ENCODE measurements at places on chromosomes 3 and 15. TPM values are rescaled to one million over a fixed set of nuclear protein-coding genes. Genes with fewer than 3 reads are reported as not detected.

ALDH1L1 gene
- 0.64 TPM for total RNA-seq

RAMAC gene
- total RNA-seq, result 61.3 TPM

ZBBX gene
- total RNA-seq, result not detected

LNP1 gene
- total RNA-seq, result 0.85 TPM

SI gene
- total RNA-seq, result not detected

ETV5 gene
- total RNA-seq, result 33.7 TPM

OXNAD1 gene
- 8.1 TPM for total RNA-seq

MCF2L2 gene
- total RNA-seq, result 0.15 TPM

TMEM43 gene
- 84.0 TPM for total RNA-seq

LMAN1L gene
- total RNA-seq, result not detected

PLA2G4E gene
- not detected for total RNA-seq

SLC2A2 gene
- total RNA-seq, result not detected

ELL3 gene
- total RNA-seq, result 2.2 TPM

CAMP gene
- total RNA-seq, result not detected

MOBP gene
- total RNA-seq, result not detected

THOC7 gene
- 69.6 TPM for total RNA-seq

NPAP1 gene
- total RNA-seq, result not detected

GOLGA6L4 gene
- 0.74 TPM for total RNA-seq

CCR9 gene
- not detected for total RNA-seq

NAA80 gene
- 6.0 TPM for total RNA-seq

RAD18 gene
- total RNA-seq, result 14.7 TPM

TRH gene
- total RNA-seq, result not detected

CASR gene
- total RNA-seq, result not detected

MESP1 gene
- 7.2 TPM for total RNA-seq

GPR156 gene
- total RNA-seq, result 0.48 TPM

EPHA6 gene
- total RNA-seq, result 0.09 TPM

SCN11A gene
- total RNA-seq, result not detected

GOLGA6D gene
- not detected for total RNA-seq

Data from A549 treated with CpdA at 1 μM for 4 hours (cell line).